Left cardiac atrium (tissue), 4 donors: ENCODE measurements at places on chromosomes 2 and 18. TPM values are rescaled to one million over a fixed set of nuclear protein-coding genes. Genes with fewer than 3 reads are reported as not detected.

The CCDC121 gene
- total RNA-seq = 3.6 TPM

The GALNT13 gene
- total RNA-seq = 3.2 TPM

The NMUR1 gene
- total RNA-seq = 0.34 TPM

The LRRC30 gene
- not detected for total RNA-seq

The RAMP1 gene
- 359 TPM for total RNA-seq

The KCNF1 gene
- total RNA-seq = 0.24 TPM

The DSC1 gene
- 52.4 TPM for total RNA-seq

The ARHGEF4 gene
- total RNA-seq = 3.9 TPM

The TBR1 gene
- not detected for total RNA-seq

The ANKRD36C gene
- total RNA-seq = 11.1 TPM
